ENCODE measurements at places on chromosomes 11 and 22.

- DNase-seq: no peak
Measured at GRCh38 chr11:2369320-2369719, 7.8 kb upstream of the CD81 start.

DNA sequence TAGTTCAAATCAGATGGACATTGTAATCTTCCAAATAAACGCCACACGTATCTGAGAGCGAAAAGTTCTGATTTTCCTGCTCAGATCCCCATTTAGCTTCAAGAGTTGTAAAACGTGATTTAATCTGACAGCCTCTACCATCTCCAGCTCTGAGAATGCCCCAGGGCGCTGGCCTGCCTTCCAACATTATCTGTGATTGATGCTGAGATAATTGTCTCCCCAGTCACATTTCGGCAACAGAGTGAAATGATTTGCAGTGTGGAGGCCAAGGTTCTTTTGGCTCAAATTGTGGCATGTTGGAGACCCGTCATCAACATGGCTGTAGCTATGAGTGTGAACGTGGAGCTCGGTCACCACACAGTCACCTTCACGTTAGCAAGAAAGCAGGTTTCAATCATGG lies 283.4 kb downstream of the BRD1 start:
- no peak for DNase-seq

DNA sequence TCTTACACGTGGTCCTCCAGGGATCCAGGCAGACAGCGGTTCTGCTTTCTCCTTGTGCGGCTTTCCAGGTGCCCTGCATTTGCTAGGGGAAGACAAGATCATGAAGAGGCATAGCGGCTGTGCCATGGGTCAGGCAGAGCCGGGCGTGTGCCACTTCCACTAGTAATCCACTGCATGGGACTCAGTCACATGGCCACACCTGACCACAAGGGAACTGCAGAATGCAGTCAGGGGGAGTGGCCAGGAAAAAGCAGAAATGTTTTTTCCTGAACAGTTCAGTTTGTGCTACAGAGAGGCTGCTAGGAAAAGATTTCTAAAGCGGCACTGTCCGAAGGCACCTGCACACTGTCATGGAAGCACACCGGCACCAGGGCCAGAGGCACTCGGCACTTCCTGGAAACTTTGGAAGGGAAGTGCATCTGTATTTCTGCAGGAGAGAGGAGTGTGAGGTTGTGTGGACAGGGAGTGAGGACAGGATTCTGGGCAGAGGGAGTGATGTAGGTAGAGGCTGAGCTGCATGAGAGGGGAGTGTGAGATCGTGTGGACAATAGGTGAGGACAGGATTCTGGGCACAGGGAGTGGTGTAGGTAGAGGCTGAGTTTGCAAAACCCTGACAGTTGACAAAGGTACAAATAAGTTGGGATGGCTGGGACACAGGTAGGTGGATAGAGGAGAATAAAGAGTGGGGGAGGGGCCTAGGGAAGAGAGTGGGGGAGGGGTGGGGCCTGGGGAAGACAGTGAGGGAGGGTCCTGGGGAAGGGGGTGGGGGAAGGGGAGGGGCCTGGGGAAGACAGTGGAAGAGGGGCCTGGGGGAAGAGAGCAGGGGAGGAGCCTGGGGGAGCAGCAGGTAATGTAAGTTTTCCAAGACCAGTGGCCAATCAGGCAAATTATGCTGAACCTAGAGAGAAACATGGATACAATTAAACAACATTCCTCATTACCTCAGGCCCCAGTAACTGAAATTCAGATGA lies 1436.3 kb downstream of the TBC1D22A start:
- DNase-seq: no peak

DNA sequence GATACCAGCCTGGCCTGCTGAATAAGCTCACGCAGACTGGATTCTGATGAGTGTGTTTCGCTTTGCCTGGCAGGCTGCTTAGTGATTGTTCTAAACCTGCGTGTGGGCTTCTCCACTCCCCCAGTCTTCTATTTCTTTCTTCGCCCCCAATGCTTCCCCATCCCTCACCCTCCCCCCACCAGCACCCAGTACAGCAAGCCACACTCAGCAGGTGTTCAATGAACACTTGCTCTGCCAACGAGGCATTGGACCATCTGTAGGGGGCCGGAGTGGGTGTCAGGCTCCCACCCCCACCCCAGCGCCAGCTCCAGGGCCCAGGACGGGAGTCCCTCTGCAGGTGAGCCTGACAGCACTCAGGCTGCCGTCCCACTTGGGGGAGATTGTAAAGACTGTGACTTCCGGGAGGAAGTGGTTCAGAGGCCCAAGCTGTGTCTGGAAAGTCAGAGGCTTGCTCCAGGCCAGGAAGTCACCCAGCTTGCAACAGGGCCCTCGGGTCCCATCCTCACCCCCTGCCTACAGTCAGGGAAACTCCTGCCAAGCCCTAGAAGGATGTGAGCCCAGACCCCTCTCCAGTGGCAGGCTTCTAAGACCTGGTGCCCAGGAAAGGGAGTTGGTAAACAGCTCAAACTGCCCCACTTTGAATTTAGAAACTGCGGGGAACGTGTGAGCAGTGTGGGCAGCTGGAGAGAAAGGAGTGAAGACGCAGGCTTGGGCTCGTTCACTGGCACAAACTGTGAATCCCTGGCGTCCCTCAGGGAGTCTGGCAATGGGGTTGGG lies 66.3 kb upstream of the PRDM11 start:
- DNase-seq: no peak

Measured in AG09309 (cell line).